ENCODE measurements at places on chromosomes 1 and 21. TPM values are rescaled to one million over a fixed set of nuclear protein-coding genes. Genes with fewer than 3 reads are reported as not detected.

- DNase-seq: no peak
Measured at GRCh38 chr1:147556643-147557042, 15.3 kb downstream of the BCL9 start.

DNA sequence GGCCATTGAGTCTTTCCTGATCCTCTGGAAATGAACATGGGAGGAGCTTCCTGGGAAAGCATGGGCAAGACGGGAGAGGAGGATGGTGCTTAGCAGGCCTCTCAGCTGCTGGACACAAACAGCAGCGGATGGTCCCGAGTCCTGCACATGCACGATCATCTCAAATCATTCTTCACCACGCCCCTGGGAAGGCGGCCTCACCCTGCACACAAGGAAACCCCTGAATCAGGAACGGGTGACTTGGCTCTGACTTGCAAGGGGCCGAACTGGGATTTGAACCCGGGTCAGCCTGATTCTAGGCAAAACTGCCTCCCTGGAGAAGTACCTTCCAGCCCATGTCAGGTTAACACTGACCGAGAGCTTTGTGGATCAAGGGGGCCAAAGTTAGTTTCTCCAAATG, 134.8 kb upstream of the WNT4 start:
- DNase-seq: no peak

NUCKS1 gene
- total RNA-seq: 125 TPM

OR2M3 gene
- total RNA-seq: not detected

DNA sequence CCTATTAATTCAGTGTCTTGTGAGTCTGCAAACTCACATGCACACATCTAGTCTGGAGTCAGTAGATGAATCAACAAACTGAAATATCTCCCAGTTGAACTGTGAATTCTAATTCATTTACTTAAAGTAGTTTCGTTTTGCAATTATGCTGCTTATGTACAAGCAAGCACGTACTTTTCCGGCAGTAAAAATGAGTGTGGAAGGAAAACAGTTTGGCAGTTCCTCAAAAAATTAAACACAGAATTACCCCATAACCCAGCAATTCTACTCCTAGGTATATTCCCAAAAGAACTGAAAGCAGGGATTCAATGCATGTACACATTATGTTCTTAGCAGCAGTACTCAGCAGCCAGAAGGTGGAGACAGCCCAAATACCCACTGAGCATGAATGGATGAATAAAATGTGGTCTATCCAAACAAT, 49.3 kb downstream of the GNB1 start:
- DNase-seq: peak; percentile 79
